ENCODE measurements at places on chromosomes 4 and X.

- DNase-seq: no peak
These were observed 45.7 kb downstream of the RTL9 start for GRCh38 chrX:110404376-110404775.

- DNase-seq: no peak
These were observed 452.3 kb downstream of the ZIC3 start for GRCh38 chrX:138018145-138018799.

DNA sequence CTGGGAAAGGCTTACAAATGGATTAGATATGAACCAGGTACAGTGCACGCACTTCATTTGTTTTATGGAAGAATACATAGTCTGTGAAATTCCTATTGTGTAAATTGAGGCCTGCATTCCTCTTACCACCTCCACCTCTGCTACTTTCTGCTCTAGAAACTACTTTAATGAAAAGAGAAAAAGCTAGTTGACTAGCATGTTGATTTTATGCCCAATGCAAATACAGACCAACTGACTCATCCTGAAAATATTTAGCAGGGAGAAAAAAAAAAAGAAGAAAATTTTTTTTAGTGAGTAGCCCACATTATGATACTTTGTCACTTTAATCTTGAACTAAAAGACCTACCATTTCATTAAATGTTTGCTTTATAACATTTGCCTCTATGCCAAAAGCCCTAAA lies 41.2 kb downstream of the DCLK2 start:
- DNase-seq: no peak

- no peak for DNase-seq
These were observed 107.7 kb downstream of the ANXA3 start for GRCh38 chr4:78659264-78659663.

GRCh38 chr4:118773429-118773792 lies 62.5 kb downstream of the SEC24D start:
- DNase-seq: no peak
